ENCODE measurements at places on chromosomes 3 and 15.

DNA sequence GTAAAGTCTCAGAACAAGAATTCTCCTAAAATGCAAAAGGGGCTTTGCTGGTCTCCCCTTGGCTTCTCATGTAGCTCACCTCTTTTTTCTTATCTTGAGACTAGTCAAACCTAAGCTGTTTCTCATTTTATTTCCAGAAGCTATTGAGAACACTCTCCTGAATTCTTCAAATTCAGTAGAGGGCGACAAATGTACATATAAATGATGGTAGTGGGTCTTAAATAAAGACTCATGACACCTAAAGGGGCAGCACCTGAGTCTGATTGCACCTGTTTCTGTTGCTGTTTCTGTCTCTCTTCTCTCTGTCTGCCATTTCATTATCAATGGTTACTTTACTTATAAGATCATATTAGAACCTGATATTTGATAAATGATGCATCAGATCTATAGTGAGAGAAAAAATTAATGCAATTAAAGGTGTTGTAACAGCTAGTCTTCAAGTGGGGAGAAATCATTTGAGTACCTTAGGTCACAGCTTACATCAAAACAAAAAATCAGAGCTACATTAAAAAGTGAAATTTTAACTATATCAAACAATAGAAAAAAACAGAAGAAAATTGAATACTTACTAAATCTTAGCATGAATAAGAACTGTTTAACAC, 7.0 kb downstream of the ADIPOQ start:
- DNase-seq, result no peak

GRCh38 chr15:36484038-36484778, 95.2 kb upstream of the CDIN1 start:
- no peak for DNase-seq

DNA sequence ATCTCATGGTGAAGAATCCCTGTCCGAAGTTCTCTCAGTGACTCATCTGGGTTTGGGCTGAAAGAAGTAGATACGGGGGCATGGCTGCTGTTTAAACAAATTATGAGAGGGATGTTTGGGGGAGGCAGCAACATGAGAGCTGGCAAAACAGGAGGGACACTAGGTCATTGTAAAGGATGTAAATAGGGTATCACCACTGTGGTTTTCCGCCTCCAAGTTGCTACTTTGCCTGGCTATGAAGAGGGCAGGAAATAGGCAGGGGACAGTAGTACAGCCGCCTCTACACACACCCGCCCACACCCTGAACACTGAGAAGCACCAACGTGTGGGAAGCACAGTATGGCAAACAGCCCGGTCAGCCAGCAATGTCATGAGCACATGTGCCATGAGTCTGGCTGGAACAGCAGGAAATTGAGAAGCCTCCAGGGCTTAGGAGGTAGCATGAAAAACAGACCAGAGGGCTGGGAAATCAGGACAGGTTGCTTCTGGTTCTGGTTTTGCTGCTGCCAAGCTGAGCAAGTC, 17.1 kb downstream of the HEXA start:
- DNase-seq, result no peak

DNA sequence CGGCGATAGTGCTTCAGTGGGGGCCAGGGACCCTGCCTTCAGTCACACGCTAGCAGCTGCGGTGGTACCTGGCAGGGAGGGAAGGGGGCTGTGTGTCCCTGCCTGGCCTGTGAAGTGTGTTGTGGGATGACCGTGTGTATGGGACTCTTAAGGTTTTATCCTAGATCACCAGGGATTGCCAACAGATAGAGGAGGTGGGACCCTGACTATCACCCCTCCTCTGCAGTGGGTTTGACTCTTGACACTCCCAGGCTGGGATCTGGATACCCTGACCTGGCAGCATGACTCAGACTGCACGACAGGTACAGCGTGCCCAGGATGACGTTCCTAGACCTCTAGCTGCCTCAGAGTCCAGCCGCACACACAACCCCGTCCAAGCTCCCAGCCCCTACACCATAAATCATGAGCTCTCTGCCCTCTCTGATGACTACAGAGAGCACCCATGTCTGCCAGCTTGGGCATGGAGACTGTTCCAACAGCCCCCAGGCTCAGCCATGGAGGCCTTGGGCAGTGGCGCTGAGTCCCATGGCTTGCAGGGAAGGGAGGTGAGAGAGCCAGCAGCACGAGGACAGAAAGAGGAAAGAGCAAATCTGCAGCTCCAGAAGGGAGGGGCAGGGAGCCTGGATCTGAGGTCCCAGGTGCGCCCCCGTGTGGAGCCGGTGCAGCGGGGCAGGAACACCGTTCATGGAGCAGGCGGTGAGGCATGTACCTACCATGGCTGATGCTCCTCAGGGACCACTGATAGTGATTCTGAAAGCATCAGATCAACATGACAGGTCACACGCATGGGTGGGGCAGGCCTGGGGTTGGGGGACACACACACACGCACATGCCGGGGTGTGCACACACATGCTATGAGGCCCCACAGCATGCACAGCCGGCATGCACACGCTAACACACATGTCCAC, 71.0 kb downstream of the ADAMTS7 start:
- DNase-seq, result no peak

GRCh38 chr15:79967298-79968182, 3.5 kb downstream of the BCL2A1 start:
- DNase-seq, result no peak

DNA sequence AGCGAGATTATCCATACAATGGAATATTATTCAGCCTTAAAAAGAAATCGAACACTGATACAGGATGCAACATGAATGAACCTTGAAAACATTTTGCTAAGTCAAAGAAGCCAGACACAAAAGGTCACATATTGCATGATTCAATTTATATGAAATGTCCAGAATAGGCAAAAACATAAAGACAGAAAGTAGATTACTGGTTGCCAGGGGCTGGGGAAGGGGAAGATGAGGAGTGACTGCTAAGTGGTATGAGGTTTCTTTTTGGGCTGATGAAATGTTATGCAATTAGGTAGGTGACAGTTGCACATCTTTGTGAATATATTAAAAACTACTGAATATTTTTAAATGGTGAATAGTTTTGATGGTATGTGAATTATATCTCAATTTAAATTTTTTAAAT, 38.3 kb downstream of the LRRFIP2 start:
- no peak for DNase-seq

DNA sequence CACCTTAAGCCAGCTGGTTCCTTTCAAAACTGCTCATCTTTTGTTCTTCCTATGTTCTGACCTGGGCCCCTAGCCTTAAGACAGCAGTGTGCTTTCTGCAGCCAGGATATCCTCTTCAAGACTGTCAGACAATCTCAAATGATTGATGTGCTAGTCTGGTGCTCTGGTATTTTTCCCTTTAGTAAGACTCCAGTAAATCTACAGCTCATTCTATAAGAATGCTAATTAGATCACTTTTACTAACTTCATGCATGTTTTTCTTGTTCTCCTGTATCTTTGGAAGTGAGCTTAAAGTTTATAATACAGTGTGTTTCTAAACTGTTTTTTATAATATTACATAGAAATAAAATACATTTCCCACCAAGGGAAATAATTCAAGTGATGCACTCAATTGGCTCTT, 220.9 kb upstream of the NANOGP8 start:
- no peak for DNase-seq

- no peak for DNase-seq
Measured at GRCh38 chr3:32897001-32897601, 54.3 kb upstream of the CCR4 start.

DNA sequence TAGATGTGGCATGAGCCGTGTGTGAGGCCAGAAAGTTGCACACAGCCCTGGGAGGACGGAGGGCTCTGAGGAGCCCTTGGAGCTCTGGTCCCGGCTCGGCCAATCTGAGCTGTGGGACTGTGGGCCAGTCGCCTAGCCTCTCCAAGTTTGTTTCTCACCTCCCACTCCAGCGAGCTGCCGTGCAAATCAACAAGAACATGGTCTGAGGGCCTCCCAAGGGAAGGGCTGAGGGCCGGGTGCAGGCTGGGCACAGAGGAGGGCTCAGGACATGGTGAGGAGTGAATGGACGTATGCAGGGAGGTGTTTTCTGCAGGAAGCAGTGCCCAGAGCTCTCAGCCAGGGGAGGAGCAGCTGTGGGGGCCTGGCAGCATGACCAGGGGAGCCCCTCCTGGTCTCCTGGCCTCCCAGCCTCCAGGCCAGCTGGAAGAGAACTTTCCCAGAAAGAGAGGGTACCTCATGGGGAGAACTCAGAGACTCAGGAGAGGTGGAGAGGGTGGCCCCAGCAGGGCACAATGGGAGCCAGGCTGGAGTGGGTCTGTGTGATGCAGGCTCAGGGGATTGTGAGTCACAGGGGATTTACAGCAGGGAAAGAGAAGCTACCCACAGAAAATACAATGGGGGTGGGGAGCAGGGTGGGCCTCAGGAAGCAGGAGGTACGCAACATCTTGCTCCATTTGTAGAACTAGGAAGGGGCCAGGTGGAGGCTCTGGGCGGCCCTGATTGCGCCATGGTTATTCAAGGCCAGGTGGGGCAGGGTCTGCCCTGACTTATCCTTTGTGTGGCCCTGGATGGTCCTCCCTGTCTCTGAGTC, 24.8 kb downstream of the PSTPIP1 start:
- no peak for DNase-seq

DNA sequence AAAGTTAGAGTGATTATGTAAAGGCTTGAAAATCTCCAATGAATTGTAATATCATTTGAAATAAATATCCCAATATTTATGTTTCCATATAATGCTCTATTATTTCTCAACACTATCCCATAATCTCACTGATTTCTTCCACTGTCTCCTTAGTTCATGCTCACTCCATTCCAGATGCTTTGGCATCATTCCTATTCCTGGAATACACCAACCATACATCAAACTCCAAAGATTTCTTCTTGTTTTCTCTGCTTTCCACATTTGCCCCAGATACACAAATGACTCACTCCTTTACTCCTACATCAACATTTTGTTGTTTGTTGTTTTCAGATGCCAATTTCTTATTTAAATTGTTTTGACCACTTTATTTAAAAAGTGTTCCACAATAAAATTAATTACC, 1390.8 kb downstream of the ZPLD1 start:
- no peak for DNase-seq

DNA sequence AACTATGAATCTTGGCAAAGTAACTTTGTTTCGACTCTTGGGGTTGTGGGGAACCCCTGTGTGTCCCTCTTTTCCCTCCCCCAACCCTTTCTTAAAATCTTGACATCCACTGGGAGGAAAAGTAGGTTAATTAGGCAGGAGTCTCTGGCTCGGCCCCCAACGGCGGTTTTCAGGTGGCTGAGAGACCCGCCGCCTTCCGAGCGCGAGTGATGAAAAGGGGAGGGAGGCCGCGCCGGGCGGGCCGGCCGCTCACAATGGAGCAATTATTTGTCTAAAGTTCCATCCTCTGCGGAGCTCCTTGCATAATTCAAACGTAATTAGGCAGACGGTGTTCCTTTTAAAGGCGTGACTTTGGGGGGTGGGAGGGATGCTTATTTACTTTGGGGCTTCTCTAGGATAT, 51.7 kb downstream of the ZIC4 start:
- no peak for DNase-seq

DNA sequence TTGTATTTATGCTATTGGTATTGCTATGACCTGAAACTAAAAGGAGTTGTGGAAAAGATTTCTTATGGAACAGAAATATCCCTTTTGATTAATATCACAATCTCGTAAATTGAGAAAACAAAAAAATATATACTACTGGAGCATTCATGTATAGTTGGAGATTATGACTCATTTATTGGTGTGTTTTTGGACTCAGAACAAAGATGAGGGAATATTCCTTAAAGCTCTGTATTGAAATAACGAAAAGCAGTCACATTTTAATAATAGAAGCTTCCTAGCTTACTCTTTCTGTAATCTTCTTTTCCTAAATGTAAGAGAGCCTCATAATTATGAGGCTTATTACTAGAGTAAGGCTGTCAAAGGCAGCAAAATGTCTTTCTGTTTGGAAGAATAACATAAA, 14.3 kb downstream of the CTNNB1 start:
- DNase-seq, result no peak

DNA sequence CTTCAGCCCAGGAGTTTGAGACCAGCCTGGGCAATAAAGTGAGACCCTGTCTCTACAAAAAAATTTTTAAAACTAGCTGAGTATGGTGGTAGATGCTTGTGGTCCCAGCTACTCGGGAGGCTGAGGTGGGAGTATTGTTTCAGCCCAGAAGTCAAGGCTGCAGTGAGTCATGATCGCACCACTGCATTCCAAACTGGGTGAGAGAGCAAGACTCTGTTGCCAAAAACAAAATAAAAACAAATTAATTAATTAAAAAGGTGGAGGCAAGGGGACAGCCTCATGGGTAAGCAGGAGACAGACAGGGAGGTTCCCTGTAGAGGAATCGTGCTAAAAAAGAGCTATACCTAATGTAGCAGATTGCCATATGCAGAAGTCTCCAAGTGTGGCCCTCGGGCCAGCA, 12.6 kb downstream of the HAPLN3 start:
- no peak for DNase-seq

- DNase-seq, result no peak
Measured at GRCh38 chr3:2094941-2095340, 3.7 kb upstream of the CNTN4 start.

DNA sequence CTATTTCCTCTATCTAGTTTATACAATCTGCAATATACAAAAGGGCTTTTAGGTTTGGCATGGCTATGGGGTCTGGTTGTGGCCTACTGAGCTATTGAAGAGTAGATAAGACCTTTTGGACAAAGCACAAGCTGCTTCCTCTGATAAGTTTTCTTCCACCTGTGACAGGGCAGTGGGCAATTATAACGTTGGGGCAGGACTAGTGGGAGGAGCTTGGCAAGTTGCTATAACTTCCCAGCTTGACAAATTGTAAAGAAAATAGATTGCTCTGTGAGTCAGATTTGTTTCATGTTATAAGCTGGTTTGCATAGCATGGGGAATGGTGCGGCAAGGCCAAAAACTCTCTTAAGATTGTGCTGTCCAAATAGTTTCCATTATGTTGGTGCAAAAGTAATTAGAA, 64.9 kb downstream of the SLC7A14 start:
- no peak for DNase-seq

DNA sequence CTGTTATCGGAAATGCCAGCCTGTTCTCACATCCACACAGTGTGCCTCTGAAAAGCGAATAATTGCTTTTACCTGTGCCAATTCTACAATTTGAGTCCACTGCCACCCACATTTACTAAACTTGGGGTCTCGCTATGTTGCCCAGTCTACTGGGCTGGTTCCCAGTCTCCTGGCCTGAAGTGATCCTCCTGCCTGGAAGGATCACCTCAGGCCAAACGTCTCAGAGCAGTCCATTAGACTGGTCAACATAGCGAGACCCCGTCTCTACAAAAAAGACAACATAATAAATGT, 827 bp upstream of the INO80 start:
- DNase-seq, result no peak

GRCh38 chr15:93859176-93859575, 372.2 kb upstream of the MCTP2 start:
- no peak for DNase-seq

DNA sequence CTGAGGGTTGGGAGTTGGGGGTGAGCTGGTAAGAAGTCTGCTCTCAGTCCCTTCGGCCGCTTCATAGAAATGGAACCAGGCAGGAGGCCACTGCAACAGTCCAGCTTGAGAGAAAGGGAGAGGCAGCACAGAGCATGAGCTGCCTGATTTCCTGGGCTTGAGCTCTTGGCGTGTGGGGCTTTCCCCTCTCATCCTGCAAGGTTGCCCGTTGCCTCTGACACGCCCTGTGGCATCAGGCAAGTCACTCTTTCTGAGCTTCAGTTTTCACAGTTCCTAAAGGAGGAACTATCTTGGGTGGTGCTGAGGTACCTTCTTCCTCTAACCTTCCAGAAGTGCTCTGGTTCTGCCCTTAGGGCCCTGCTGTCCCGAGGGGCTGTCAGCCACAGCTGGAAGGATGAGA, 4.9 kb downstream of the MESP2 start:
- DNase-seq, result no peak

GRCh38 chr15:91816942-91817341, 36.6 kb upstream of the SLCO3A1 start:
- no peak for DNase-seq
